ENCODE measurements at places on chromosomes 16 and 17.

DNA sequence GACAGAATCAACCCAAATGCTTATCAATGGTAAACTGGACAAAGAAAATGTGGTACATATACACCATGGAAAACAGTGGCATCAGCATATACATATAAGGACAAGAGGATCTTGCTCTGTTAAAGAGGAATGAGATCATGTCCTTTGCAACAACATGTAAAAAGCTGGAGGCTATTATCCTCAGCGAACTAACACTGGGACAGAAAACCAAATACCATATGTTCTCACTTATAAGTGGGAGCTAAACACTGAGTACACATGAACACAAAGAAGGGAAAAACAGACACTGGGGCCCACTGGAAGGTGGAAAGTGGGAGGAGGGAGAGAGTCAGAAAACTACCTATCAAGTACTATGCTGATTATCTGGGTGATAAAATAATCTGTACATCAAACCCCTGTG, 447.3 kb upstream of the MAF start:
- no peak for DNase-seq

GRCh38 chr17:16419929-16420271, 4.5 kb downstream of the TRPV2 start:
- DNase-seq, result no peak

GRCh38 chr17:35540589-35541404, 3.3 kb upstream of the SLFN12L start:
- peak; percentile 56 for DNase-seq

DNA sequence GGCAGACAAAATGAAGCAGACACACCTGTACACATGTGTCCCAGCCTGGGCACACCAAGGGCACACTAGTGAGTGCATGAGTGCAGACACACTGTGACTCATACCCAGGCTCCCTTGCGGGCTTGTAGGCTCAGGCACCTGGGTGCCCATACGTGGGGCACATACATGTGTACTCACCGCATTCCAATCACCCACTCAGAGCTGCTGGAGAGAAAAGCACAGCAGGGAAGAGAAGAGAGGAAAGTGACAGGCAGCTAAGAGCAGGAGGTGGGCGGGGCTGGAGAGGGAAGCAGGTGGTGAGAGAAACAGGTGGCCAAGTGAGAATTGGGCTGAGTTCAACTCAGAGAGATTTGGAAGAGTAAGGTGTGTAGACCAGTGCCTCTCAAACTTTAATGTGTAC, 54.0 kb downstream of the TMEM132E start:
- no peak for DNase-seq

- no peak for DNase-seq
Measured at GRCh38 chr16:24539850-24540601, 660 bp downstream of the RBBP6 start.

DNA sequence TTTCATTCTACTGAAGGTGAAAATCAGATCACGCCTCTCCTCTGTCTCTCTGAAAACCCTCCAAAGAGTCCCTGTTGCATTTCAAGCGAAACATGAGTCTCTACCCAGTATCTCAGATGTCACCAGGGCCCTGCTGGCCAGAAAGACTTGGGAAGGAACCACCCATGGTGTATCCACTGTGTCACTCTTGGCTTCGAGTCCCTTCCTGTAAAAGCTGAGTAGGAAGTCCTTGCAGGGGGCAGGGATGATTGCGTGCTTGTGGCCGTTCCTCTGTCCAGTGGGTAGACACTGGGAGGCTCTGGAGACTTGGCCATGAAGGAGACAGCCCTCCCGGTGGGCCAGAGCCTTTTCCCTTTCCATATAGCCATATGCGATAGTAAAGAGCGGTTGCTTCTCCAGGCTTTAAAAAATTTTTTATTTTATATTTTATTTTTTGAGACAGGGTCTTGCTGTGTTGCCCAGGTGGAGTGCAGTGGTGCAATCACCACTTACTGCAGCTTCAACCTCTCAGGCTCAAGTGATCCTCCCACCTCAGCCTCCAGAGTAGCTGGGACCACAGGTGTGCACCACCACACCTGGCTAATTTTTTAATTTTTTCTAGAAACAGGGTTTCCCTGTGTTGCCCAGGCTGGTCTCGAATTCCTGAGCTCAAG, 19.0 kb upstream of the RMI2 start:
- no peak for DNase-seq
